Aorta (tissue), 5 donors: ENCODE measurements at places on chromosomes 12 and 14.

GRCh38 chr14:71438684-71439083 is 493.5 kb upstream of the RGS6 start:
- DNase-seq = peak; percentile 58

DNA sequence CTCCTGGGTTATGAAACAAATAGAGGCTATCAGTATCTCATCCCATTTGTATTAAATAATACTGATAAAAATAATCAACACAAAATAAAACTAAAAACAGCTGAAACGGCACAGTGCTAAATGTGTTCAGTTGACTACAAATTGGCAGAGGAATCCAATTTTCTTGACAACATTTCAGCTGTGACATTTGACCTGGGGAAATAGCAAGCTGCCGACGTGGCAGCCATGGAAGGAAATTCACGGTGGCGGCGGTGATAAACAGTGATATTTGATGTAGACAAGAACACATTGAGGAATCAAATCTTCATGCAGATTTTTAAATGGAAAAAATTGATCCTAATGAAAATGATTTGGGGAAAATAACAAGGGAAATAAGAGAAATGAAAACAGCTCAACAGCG is 159.1 kb upstream of the RTL1 start:
- DNase-seq = no peak

DNA sequence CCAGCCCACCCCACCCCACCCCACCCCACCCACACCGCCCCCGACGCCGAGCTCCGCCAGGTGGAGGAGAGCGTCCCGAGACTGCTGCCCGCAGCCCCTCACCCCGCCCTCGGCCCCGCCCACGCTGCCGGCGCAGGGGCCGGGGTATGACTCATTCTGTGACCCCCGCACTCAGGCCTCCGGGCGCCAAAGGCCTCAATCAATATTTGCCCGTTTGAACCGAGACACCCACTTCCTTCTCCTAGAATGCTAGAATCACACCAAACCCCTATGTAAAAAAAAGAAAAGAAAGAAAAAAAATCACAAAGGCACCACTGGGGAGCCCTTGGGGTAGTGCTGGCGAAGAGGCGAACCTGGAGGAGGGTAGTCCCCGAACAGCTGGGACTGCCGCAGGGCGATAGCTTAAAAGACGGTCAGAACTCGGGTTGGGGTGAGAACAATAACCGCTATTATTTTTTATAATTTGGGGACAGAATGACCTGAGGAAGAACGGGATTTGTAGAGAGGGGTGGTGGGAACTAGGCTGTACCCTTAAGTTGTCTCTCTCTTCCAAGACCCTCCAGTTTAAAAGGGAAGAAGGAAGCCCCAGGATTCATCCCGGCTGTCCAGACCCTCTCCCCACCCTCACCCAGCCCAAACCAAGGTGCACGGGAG is 894 bp downstream of the KRT8 start:
- peak; percentile 59 for DNase-seq

DNA sequence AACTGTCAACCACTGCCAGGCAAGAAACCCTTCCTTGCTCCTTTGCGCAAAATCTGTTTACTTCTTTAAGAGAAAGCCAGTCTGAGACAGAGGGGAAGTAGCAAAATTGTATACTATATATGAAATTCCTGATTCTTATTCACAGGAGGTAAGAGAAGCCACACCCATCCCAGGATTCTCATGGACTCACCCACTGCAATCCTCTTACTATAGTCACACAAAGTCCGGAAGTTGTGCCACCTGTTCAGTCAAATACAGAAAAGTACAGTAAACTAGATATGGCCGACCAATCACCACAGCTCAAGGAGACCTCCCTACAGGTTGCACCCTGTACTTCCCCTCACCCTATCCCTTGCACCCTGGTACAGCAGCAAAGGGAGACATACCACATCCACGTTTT is 2.9 kb downstream of the PRMT5 start:
- DNase-seq = no peak

- DNase-seq = peak; percentile 42
Observed at GRCh38 chr12:76820888-76821482, 57.1 kb downstream of the ZDHHC17 start.

DNA sequence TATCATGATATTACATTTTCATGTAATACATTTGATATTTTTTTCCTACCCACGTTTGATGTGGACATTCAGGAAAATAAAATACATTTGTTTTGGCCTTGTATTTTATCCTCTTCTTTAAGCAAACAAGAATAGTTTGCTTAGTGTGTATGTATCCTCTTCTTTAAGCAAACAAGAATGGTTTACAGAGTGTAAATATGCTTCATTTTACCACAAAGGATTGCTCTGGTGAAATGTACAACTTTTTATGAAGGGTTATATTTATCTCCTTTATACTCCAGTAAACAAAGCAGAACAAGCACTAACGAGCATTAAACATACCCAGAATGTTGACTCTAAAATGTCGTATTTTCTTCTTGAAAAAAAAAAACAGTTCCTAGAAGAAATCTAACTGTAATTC is 244.7 kb downstream of the KCNH5 start:
- DNase-seq = no peak

GRCh38 chr12:47312808-47313426 is 233.2 kb upstream of the AMIGO2 start:
- DNase-seq = no peak

- DNase-seq = no peak
Observed at GRCh38 chr12:112327209-112327938, 54.9 kb downstream of the HECTD4 start.
